ENCODE measurements at places on chromosomes 1 and 21.
A peak's percentile ranks its signal among the peaks of the same experiment; 100 is the strongest.

DNA sequence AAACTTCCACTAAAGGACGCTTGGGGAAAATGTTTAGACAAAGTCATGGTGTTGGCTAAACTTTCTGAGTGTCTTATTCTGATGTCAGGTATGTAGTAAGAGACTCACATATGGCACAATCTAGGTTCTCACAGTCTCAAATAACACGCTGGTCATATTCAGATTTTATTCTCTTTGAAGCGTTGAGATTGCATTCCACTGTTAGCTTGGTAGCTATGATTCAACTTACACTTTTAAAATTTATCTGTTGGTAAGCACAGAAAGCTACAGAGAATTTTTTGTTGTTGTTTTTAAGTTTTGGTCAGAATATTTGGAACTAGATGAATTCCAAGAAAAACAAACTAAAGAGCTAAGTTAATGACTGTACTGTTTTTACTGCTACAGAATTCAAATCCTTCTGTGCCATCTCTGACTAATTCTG is 126.7 kb downstream of the PRRX1 start:
- peak; percentile 13 for DNase-seq

DNA sequence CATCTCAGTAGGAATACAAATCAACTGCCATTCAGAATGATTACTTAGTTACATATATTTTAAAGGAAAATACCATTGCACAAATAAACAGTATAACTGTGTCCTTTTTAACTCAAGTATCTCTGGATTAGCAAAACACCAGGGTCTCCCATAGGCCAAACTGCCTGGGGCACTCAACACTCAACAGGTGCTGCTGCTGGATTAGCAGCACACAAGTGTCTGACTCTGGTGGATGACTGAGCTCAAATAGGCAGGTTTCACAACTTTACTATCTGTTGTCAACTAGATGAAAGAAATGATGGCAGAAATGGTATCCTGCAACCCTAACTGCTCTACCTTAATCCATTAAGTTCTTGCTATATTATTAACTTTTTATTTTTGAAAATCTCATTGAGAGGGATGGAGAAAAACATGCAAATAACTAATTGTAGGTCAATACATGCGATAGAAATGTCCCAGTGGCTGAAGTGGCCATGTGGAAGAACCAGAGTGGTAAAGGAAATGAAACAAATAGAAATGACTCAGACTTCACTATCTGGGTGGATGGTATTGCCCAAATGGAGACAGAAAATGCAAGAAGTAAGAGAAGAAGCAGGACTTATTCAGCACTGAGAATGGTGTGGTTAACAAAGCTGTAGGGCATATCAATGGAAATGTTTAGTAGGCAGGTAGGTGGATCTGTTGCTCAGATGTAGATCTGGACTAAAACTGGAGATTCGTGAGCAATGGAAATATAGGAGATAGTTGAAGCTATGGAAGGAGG is 90.8 kb upstream of the CCDC190 start:
- no peak for DNase-seq

GRCh38 chr1:164689672-164690511 is 130.9 kb downstream of the PBX1 start:
- DNase-seq = no peak

DNA sequence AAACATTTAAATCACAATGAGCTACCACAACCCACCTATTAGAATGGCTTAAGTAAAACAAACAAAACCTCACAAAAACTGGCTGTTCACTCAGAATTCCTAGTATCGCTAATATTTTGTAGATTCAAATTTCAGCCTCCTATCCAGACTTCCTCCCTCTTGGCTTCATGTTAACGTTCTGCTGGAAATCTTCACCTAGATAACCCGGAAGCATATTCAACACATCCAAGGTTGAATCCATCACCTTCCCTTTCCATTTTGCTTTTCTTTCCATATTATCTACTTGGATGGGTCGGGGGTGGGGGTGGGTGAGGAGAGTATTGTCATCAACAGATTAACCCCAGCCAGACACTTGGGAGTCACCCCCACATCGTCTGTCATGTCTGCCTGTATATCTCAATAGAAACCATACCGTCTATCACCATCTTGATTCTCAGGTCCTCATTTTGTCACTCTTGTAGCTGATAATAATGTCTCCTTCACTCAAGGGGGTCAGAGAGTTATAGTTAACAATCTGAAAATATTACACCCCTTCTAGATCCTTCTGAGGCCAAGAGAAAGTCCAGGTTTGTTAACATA is 1.7 kb upstream of the DPH5 start:
- no peak for DNase-seq

DNA sequence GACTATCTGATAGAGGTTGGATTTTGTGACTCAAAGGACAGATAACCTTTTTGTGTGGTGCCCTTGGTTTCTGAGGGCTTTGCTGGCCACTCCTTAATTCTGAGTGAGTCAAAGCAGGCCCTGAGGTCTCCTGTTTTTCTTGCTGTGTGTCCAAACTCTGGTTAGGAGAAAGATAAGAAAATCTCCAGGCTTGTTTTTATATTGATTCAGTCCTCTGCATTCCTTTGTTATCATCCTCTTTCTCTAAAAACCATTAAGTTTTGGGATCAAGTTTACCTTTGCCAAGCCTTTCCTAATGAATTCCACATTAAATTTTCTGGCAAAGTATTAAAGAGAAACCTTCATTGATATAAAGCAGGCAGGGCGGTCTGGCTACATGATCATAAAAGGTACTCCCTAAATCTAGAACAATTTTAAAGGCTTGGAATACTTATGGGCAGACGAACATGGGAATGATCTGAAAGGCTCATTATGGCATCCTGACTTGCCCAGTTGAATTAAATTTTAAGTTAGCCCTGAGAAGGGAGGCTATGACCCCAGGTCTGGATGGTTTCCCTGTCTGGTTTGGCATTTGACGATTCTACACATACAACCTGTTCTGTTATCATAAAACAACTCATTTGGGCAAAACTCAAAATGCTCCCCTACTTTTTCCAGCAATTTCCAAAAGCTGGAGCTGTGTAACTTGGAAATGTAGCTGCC is 20.8 kb downstream of the ZBTB8B start:
- DNase-seq = no peak

DNA sequence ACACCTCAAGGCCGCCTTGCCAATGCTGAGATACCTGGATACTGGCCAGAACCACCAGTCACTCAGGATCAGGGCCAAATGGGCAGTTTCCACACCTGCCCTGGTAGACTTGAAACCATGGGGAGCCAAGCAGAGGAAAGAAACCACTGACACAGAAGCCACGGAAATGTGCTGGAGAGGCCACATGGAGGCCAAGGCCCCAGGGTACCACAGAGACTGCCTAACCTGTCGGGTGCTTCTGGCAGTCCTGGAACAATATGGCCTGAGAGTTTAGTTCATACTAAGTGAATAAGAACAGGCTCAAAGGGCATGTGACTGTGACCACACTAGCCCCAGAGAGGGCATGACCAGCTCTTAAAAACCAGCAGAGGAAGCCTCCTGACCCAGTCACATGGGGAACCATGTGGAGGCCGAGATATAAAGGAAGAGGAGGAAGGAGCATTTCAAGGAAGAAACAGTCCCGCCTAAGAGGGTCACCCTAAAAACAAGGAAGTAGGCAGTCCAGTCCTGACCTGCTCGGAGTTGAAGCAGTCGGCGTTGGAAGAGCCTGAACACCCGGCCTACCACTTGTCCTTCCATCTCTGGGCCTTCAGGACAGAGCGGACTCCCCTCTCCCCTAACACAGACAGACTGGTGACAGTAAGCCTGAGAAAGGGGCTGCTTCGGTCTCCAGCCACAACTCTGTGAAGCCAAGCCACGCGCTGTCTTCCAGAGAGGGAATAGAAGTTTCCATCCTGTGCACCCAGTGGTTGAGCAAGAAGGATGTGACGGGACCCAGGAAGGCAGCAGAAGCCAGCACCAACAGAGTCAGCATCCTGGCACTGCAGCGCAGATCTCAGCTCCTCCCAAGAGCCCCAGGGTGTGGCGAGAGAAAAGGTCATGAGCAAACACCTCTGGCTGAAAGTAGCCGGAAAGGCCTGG is at the start of gene DENND2D:
Gene DENND2D (minus strand): TSS at position 766 of the 921 bp plus-strand sequence. CDS start 187 bp downstream, at position 579.
- DNase-seq = no peak

GRCh38 chr1:205061227-205061626 is 18.2 kb downstream of the CNTN2 start:
- no peak for DNase-seq

GRCh38 chr1:217133958-217134856 is 411.0 kb upstream of the ESRRG start:
- peak; percentile 9 for DNase-seq

DNA sequence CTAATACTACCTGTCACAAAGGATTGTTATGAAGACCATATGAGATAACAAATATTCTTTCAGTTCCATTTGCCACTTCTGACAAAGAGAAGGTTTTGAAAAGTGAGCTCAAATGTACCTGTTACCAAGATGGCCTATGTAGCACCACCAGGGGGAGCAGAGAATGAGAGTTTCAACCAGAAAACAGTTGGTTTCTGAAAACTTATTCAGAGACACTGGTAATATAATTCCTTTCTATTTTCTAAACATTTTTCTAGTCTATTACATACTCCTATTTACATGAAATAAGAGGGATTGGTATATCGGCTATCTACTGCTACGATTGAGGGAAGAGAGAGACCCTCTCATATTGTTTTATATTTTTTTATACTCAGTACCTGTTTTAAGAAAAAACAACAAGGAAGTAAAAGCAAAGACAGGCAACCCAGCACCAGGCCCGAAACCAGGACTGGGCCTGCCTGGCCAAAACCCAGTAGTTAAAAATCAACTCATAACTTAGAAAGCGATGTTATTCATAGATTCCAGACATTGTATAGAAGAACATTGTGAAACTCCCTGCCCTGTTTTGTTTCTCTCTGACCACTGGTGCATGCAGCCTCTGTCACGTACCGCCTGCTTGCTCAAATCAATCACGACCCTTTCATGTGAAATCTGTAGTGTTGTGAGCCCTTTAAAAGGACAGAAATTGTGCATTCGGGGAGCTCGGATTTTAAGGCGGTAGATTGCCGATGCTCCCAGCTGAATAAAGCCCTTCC is 48.3 kb downstream of the IL23R start:
- DNase-seq = no peak

- DNase-seq = no peak
Measured at GRCh38 chr1:177472567-177472966, 301.8 kb downstream of the BRINP2 start.

DNA sequence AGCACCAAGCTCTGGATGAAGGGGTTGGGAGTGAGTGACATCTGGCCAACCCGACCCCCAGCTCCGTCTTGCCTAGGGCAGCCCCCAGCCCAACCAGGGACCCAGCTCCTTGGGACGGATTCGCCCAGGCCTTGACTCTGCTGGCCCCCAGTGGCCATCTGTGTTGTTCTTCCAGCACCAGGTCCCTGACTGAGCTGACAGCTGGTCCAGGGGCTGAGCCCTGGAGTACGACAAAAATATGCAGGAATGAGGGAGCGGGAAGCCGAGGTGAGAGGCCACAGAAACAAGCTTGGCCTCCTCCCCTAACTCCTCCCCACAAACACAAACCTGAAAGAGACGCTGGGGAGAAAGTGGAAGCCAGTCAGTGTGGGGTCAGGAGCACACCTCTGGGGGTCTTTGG is 55.0 kb upstream of the PAX7 start:
- DNase-seq = peak; percentile 18

DNA sequence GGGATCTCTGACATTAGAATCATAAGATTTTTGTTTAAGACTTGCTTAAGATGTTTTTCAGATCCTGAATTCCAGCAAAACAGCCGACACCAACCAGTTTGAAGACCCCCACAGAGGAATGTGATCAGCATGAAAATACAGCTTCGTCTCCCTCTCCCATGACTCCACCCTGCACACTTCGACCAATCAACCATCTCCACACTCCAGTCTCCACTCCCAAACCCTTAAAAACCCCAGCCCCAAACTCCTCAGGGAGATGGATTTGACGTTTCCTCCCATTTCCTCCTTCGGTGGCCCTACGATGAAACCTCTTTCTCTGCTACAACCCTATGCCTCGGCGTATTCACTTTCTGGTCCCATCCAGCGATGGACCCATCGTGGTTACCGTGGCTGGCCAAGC is 30.1 kb upstream of the KIF26B start:
- DNase-seq = no peak

- DNase-seq = no peak
Measured at GRCh38 chr1:86441581-86441980, 17.6 kb downstream of the CLCA2 start.

DNA sequence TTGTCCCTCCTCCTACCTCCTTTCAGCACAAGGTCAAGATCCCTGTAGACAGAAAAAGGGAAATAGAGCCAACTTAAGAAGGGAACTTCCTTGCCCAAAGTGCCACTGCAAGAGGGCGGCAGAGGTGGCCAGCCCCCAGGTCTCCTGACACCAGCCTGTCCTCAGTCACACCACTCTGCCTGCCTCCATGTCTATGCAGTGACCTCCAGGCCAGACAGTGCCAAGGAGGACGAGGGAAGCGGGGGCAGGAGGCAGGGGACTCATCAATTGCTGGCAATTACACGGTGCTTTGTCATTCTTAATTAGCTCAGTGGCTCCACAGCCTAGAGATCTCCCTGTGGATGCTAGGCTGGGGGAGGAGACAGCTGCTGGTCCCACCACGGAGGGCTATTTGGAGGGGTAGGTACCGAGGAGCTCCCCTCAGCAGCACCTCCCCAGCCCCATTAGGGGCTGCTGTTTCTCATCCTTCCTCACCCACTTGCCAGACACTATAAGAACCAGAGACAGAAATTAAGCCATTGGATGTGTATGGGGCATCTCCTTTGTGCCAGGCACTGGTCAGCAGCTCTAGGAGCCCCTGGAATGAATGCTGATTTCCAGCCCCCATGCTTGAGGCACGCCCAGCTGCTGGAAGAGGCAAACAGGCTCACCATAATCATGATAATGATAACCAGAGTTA is 6.1 kb upstream of the LDLRAP1 start:
- no peak for DNase-seq

DNA sequence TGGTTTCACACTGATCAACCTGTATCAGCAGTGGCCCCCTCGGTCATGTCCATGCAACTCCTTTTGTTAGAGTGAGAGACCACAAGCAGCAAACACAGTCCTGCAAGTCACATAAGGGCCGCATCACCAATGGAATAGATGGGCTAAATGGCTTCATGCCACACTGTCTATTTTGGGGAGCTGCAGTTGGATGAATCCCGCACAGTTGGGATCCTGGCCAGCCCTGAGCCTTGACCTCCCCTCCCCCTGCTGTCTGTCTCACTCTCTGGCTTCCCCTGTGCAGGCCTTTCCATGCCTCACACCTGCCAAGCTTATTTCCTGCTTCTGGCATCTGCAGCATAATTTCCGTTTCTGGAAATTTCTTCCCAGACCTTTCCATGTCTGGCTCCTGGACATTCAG is 57.0 kb downstream of the CNIH3 start:
- no peak for DNase-seq

DNA sequence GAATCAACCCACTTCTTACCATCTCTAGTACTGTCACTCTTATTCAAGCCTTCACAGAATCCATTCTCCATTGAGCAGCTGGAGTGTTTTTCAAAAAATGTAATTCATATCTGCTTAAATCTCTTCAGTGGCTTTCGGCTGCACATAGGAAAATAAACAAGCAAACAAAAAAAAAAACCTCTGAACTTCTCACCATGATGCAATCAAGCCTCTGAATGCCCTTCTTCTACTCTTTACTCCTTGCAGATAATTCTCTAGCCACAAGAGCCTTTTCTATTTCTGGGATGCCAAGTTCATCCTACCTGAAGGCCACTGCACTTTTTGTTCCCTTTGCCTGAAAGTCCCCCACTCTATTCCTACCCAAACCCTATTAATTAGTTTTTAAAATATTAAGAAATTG is 14.2 kb downstream of the PIGM start:
- no peak for DNase-seq
